T-helper 2 cell treated with Interferon-gamma antibody and Interleukin-4, amounts not matched to agents 5 μg/mL and 100 μg/mL, for 36 hours (primary cell): ENCODE measurements at places on chromosomes 1 and 21.

DNA sequence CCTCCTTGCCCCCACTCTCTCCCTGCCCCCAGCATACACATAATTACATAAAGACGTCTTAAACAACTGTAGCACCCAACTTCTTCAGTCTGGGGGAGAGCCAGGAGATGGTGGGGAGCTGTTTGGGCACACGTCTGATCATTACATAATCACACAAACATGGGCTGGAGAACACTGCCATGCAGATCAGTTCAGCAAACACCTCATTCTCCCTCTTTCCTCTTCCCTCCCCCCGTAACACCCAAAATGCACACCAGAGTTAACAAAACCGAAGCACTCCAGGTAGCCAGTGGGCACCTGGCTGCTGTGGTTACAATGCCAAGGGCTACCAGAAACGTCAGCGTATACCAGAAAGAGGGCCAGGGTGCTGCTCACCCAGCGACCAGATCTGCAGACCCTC, 1.6 kb downstream of the HIVEP3 start:
- H3K27ac ChIP-seq, result peak overlapping the region; percentile 80
- H3K36me3 ChIP-seq, result peaks cover 15% of the 10 kb centered on the region
- H3K27me3 ChIP-seq, result peaks cover 17% of the 10 kb centered on the region
- peak overlapping the region; percentile 82 for H3K4me3 ChIP-seq
- peaks cover 76% of the 10 kb centered on the region for H3K4me1 ChIP-seq

- H3K4me1 ChIP-seq, result no peaks in the 10 kb centered on the region
- H3K27me3 ChIP-seq, result no peaks in the 10 kb centered on the region
- no peak overlapping the region for H3K4me3 ChIP-seq
- no peak overlapping the region for H3K27ac ChIP-seq
- no peaks in the 10 kb centered on the region for H3K36me3 ChIP-seq
These were observed 240.6 kb downstream of the PTBP2 start for GRCh38 chr1:96962216-96962615.

- peaks cover 10% of the 10 kb centered on the region for H3K27me3 ChIP-seq
- no peak overlapping the region for H3K27ac ChIP-seq
- no peaks in the 10 kb centered on the region for H3K4me1 ChIP-seq
- no peak overlapping the region for H3K4me3 ChIP-seq
These were observed 139.3 kb upstream of the KIAA0040 start for GRCh38 chr1:175331891-175332290.

GRCh38 chr1:244349103-244349531, 102.6 kb downstream of the ADSS2 start:
- no peaks in the 10 kb centered on the region for H3K27me3 ChIP-seq
- peaks cover 18% of the 10 kb centered on the region for H3K4me1 ChIP-seq
- H3K4me3 ChIP-seq, result no peak overlapping the region
- DNase-seq, result no peak
- no peak overlapping the region for H3K27ac ChIP-seq

DNA sequence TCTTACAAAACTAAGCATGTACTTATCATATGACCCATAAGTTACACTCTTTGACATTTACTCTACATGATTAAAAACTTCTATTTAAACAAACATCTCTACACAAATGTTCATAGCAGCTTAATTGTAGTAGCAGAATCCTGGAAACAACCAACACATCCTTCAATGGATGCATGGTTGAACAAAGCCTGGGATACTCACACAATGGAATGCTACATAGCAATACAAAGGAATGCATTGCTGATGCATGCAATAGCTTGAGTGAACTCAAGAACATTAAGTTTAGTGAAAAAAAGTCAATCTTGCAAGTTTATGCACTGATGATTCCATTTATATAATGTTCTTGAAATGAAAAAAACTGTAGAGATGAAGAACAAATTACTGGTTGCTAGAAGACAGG, 686.9 kb downstream of the LRRIQ3 start:
- no peak overlapping the region for H3K27ac ChIP-seq
- H3K27me3 ChIP-seq, result no peaks in the 10 kb centered on the region
- H3K36me3 ChIP-seq, result no peaks in the 10 kb centered on the region
- DNase-seq, result no peak

DNA sequence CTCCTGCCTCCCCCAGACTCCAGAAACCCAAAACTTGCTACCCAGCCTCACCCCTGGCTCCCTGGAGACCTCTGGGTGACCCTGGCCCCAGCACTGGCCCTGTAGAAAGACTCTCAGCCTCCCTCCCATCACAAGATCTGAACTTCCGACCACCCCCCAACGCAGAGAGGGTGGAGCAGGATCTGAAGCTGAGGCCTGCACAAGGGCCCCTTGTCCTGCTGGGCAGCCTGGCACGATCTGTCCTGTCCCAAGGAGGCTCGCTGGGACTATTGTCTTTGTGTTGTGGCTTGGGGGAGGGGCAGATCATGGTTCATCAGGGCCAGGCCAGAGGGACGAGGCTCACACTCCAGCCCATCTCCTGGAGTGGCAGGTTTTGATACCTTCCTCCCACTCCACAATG, 20.0 kb downstream of the PHLDA3 start:
- DNase-seq, result no peak
- peaks cover 15% of the 10 kb centered on the region for H3K27me3 ChIP-seq
- H3K4me1 ChIP-seq, result peaks cover 23% of the 10 kb centered on the region
- no peak overlapping the region for H3K27ac ChIP-seq
- H3K36me3 ChIP-seq, result no peaks in the 10 kb centered on the region

DNA sequence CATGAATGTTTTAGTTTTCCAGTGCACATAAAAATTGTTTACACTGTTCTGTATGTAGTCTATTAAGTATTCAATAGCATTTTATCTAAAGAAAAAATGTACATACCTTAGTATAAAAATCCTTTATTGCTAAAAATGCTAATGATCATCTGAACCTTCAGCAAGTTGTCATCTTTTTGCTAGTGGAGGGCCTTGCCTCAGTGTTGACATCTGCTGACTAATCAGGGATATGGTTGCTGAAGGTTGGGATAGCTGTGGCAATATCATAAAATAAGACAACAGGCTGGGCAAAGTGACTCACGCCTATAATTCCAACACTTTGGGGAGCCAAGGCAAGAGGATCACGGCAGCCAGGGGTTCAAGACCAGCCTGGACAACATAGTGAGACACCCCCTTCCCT, 9.0 kb downstream of the DYNLT5 start:
- no peak overlapping the region for H3K27ac ChIP-seq
- no peaks in the 10 kb centered on the region for H3K36me3 ChIP-seq
- no peak for DNase-seq
- H3K27me3 ChIP-seq, result peaks cover 10% of the 10 kb centered on the region

GRCh38 chr1:186055846-186056245, 319.2 kb downstream of the TPR start:
- no peak overlapping the region for H3K4me3 ChIP-seq
- H3K4me1 ChIP-seq, result no peaks in the 10 kb centered on the region
- H3K27me3 ChIP-seq, result no peaks in the 10 kb centered on the region
- no peak overlapping the region for H3K27ac ChIP-seq
- no peaks in the 10 kb centered on the region for H3K36me3 ChIP-seq
- DNase-seq, result no peak

DNA sequence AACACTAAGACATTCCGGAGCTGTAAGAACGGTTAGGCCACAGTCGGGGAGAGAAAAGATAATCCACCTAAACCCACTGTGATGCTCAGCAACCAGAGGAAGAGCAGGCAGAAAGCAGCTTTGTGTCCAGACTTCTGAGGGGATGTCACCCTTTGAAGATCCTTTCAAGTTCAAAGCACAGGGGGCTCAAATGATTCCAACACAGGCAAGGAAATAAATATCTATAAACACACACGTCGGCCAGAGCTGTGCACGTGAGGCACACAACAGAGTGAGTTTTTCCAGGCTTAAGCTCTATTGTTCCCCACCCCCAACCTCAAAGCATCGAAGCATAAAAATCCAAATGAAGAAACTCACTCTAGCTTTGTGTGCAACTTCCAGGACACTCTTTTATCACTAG, 479.0 kb downstream of the DISC1 start:
- no peak overlapping the region for H3K4me3 ChIP-seq
- no peaks in the 10 kb centered on the region for H3K4me1 ChIP-seq
- H3K36me3 ChIP-seq, result no peaks in the 10 kb centered on the region
- no peak for DNase-seq

DNA sequence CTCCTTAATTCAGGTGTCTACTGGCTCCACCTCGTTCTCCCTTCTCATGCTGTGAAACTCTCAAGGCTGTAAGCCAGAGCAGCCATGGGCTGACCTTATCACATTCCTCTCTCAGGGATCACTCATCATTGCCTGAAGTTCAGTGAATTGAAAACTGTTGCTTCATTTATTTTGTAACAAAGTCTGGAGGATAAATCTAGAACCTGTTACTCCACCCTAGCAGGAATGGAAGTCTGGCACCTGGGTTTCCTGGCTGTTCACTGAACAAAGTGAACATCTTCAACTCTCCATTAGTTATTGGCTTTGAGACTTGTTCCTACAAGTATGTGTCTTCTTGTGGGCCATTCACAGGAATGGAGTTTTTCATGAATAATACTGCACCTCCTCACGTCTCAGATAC, 584.1 kb downstream of the PTPRU start:
- H3K36me3 ChIP-seq, result no peaks in the 10 kb centered on the region
- H3K4me3 ChIP-seq, result no peak overlapping the region
- no peaks in the 10 kb centered on the region for H3K4me1 ChIP-seq
- no peak overlapping the region for H3K27ac ChIP-seq

DNA sequence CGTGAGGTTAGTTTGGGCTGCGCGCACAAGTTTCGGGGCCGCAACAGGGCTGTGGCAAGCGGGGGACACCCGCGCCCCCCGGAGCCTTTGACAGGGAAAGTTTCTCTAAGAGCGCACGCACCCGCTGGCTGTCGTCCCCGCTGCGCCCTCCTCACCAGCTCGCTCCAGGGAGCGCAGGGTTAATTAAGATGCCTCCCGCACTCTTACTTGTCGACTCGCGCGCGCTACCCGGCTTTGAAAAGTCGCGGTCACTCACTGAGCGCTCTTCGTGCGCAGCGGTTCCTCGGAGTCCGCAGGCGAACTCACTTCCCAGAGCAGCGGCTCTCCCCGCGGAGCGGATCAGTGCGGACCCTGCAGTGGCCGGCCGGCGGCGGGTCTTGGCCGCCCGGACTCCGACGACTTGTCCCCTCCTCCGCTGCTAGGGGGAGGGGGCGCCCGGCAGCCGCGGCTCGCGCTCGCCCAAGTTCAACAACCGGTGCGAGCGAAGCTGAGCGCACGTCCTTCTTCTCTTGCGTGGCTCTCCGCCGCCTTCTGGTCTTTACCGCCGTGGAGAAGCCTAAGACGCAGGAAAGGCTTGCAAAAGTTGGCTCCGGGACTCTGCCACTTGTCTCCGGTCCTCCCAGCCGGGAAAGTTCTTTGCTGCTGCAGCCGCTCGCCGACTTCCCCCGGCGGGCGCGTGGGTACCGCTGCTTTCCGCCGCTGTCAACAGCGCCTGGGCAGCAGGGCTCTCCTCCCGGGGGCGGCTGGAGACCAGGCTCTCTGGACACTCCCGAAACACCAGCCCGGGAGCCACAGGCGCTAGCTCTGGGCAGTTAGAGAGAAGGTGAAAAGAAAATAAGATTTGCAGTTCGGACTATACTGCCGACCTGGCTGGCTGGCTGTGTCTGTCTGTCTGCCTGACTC, 506 bp downstream of the JUN start:
- peak overlapping the region; percentile 98 for H3K27ac ChIP-seq
- peak overlapping the region; percentile 89 for H3K4me3 ChIP-seq
- H3K4me1 ChIP-seq, result peaks cover 21% of the 10 kb centered on the region
- DNase-seq, result peak; percentile 69

GRCh38 chr1:54499360-54500106, 48.5 kb upstream of the ACOT11 start:
- H3K4me1 ChIP-seq, result peaks cover 7% of the 10 kb centered on the region
- H3K36me3 ChIP-seq, result no peaks in the 10 kb centered on the region
- no peak overlapping the region for H3K27ac ChIP-seq
- H3K4me3 ChIP-seq, result peak overlapping the region; percentile 71

DNA sequence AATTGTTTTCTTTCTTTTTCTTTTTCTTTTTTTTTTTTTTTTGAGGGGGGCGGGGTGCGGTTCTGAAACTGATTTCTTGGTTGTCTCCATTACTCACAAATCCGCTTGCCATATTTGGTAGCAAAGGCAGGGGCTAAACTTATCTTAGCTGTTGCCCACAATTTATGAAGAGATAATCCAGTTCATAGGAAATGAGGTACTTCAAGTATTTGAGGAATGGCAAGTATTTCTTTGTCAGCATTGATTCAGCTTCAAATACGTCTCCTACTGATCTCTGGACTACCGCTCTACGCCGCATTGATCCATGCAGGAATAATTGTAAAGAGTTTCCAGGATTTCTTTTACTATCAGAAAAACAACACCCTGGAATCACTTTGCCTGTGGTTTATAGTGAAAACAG, 289.2 kb upstream of the DPYD start:
- H3K27me3 ChIP-seq, result no peaks in the 10 kb centered on the region
- DNase-seq, result no peak
- H3K27ac ChIP-seq, result no peak overlapping the region
- H3K36me3 ChIP-seq, result no peaks in the 10 kb centered on the region
- H3K4me1 ChIP-seq, result no peaks in the 10 kb centered on the region

GRCh38 chr1:235943581-235944114, 76.9 kb upstream of the LYST start:
- no peaks in the 10 kb centered on the region for H3K36me3 ChIP-seq
- H3K4me1 ChIP-seq, result peaks cover 11% of the 10 kb centered on the region
- no peak overlapping the region for H3K27ac ChIP-seq
- no peak overlapping the region for H3K4me3 ChIP-seq

- H3K4me3 ChIP-seq, result no peak overlapping the region
- peaks cover 2% of the 10 kb centered on the region for H3K27me3 ChIP-seq
- H3K27ac ChIP-seq, result no peak overlapping the region
- no peak for DNase-seq
- H3K4me1 ChIP-seq, result peaks cover 20% of the 10 kb centered on the region
These were observed 49.6 kb downstream of the SLC9C2 start for GRCh38 chr1:173553312-173553711.

DNA sequence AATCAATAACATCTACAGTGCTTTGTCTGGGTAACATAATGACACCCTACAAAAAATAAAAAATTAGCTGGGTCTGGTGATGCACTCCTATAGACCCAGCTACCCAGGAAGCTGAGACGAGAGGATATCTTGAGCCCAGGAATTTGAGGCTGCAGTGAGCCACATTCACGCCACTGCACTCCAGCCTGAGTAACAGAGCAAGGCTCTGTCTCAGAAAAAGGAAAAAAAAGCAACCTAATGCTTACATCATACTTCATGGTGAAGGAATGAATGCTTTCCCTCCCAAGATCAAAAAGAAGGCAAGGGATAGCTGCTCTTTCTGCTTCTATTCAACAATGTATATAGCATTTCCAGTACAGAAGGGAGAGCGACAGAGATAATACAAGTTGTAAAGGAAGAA, 24.2 kb upstream of the CTTNBP2NL start:
- no peaks in the 10 kb centered on the region for H3K36me3 ChIP-seq
- H3K27ac ChIP-seq, result no peak overlapping the region
- DNase-seq, result no peak

GRCh38 chr1:34688006-34688741, 66.7 kb upstream of the GJB5 start:
- H3K27ac ChIP-seq, result no peak overlapping the region
- peaks cover 9% of the 10 kb centered on the region for H3K4me1 ChIP-seq
- H3K36me3 ChIP-seq, result no peaks in the 10 kb centered on the region
- no peak overlapping the region for H3K4me3 ChIP-seq

GRCh38 chr1:234372011-234372757, 1.1 kb upstream of the COA6 start:
- peak; percentile 0 for DNase-seq
- no peaks in the 10 kb centered on the region for H3K27me3 ChIP-seq
- H3K36me3 ChIP-seq, result peaks cover 22% of the 10 kb centered on the region
- H3K27ac ChIP-seq, result peak overlapping the region; percentile 98
